ENCODE measurements at places on chromosomes 7 and 10. TPM values are rescaled to one million over a fixed set of nuclear protein-coding genes. Genes with fewer than 3 reads are reported as not detected.

The LRRC18 gene
- not detected for polyA plus RNA-seq

The AKR1C8 gene
- not detected for polyA plus RNA-seq

The FGFR2 gene
- not detected for polyA plus RNA-seq

The NEUROD6 gene
- not detected for polyA plus RNA-seq

DNA sequence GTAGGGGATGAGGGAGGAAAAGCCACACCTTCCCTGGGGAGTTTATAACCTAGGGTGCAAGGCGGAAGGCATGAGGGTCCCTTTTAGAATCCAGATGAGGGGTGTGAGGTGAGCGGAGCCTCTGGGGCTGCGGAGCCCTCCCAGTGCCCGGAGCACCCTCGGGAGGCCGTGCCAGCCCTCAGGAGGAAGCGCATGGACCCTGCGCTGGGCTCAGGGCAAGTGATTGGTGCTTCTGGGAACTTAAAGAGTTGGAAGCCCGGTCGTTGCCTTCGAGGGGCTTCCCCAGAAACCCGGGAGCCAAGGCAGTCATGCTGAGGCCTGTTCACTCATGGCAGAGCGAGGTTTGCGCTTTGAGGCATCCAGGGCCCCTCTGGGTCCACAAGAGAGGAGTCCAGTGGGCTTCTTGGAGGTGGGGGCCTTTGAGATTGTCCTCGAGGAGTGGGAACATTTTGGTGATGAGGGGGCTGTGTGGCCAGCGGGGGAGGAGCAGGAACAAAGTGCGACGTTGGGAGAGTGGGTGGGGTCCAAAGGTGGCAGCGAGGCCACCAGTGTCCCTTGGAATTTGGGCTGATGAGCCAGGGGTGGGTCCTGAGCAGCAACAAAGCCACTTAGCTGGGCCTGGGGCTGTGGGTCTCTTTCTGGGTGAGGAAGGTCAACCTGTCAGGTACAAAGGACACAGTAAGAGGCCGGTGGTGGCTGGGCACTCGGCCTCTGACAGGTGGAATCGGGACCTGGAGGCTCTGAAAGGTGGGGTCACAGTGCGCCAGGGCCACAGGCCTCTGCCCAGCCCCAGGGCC is 79.9 kb downstream of the MKI67 start:
- peaks cover 84% of the 10 kb centered on the region for H3K4me1 ChIP-seq
- DNase-seq, result no peak
- peaks cover 46% of the 10 kb centered on the region for H3K27me3 ChIP-seq
- H3K27ac ChIP-seq, result peak overlapping the region; percentile 99
- H3K4me3 ChIP-seq, result peak overlapping the region; percentile 42
- peaks cover 11% of the 10 kb centered on the region for H3K36me3 ChIP-seq

DNA sequence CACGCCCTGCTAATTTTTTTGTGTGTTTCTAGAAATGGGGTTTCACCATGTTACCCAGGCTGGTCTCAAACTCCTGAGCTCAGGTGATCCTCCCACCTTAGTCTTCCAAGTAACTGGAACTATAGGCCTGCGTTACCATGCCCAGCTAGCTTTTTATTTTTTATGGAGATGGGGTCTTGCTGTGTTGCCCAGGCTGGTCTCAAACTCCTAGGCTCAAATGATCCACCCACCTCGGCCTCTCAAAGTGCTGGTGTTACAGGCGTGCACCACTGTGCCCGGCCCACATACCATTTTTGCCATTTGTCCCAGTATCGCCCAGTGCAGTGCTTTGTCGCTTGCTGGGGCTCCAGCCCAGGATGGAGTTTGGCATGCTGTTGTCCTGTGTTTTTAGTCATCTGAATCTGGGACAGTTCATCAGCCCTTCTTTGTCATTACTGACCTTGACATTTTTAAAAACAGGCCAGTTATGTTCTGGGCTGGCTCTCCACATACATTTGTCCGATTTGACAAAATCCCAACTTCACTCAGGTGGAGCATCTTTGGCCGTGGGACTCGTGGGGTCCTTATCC is 16.7 kb downstream of the FOXK1 start:
- H3K27me3 ChIP-seq, result no peaks in the 10 kb centered on the region
- H3K4me3 ChIP-seq, result no peak overlapping the region
- H3K27ac ChIP-seq, result no peak overlapping the region
- peaks cover 41% of the 10 kb centered on the region for H3K4me1 ChIP-seq

DNA sequence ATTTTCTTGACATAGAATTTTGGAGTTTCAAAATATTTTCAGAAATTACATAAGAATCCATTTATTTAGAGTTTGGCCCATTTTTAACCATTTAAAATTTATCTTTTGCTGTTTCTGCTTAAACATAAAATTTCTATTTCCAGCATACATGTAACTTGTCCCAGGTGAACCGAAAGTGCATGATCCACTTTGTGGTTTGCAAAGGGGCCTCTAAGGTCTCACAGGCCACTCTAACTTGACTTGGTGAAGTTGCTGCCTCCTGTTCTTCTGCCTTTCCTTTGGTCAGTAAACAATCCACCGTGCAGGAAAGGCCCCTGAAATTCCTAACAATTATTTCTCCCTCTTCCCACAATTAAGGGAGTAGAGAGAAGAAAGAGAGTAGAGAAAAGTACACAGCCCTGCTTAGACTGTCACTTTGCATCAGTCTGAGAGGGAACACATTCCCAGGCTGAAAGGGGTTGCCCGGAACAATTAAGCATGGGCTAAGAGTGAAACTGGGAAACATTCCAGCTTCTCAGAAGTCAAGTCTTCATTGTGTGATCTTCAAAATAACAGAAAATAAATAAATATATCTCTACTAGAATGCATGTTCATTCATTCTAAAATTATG is 79.5 kb upstream of the SEMA3A start:
- peaks cover 1% of the 10 kb centered on the region for H3K27me3 ChIP-seq
- no peak overlapping the region for H3K27ac ChIP-seq
- no peaks in the 10 kb centered on the region for H3K36me3 ChIP-seq
- no peak overlapping the region for H3K4me3 ChIP-seq
- DNase-seq, result no peak
- no peaks in the 10 kb centered on the region for H3K4me1 ChIP-seq

GRCh38 chr7:147519062-147519461 is 1071.5 kb upstream of the C7orf33 start:
- H3K27ac ChIP-seq, result no peak overlapping the region
- H3K4me3 ChIP-seq, result no peak overlapping the region
- H3K27me3 ChIP-seq, result no peaks in the 10 kb centered on the region
- no peaks in the 10 kb centered on the region for H3K4me1 ChIP-seq
- no peak for DNase-seq

- no peak overlapping the region for H3K27ac ChIP-seq
- DNase-seq, result no peak
- no peak overlapping the region for H3K4me3 ChIP-seq
- H3K36me3 ChIP-seq, result no peaks in the 10 kb centered on the region
- no peaks in the 10 kb centered on the region for H3K27me3 ChIP-seq
- H3K4me1 ChIP-seq, result no peaks in the 10 kb centered on the region
Measured at GRCh38 chr10:82318534-82318933, 443.5 kb downstream of the NRG3 start.

GRCh38 chr7:48042216-48042615 is 6.9 kb downstream of the C7orf57 start:
- peaks cover 28% of the 10 kb centered on the region for H3K4me1 ChIP-seq
- DNase-seq, result no peak

DNA sequence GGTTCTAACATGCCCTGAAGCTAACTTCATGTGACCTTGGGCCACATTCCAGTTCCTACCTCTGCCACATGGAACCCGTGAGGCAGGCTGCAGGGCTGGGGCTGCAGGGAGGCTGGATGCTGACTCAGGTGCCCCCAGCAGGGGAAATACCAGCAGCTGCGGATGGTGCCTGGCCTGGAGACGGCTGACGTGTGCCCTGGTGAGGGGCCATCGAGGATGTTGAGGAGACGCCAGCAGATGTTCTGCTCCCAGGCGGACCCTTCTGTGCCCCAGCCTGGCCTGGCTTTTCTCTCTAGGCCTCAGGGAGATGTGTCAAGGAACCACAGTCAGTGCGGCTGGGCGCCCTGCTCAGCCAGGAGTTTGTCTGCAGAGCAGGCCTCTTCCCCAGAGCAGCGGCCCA is 8.8 kb downstream of the BAG3 start:
- H3K27me3 ChIP-seq, result no peaks in the 10 kb centered on the region
- H3K36me3 ChIP-seq, result no peaks in the 10 kb centered on the region
- no peak overlapping the region for H3K27ac ChIP-seq
- H3K4me1 ChIP-seq, result peaks cover 8% of the 10 kb centered on the region

- H3K4me3 ChIP-seq, result no peak overlapping the region
- peaks cover 13% of the 10 kb centered on the region for H3K4me1 ChIP-seq
- no peaks in the 10 kb centered on the region for H3K27me3 ChIP-seq
- no peak overlapping the region for H3K27ac ChIP-seq
- no peak for DNase-seq
- peaks cover 36% of the 10 kb centered on the region for H3K36me3 ChIP-seq
Measured at GRCh38 chr7:5343884-5344283, 61.1 kb downstream of the SLC29A4 start.

GRCh38 chr7:5223646-5224340 is 33.8 kb downstream of the WIPI2 start:
- no peaks in the 10 kb centered on the region for H3K4me1 ChIP-seq
- DNase-seq, result no peak
- H3K27me3 ChIP-seq, result peaks cover 4% of the 10 kb centered on the region
- H3K4me3 ChIP-seq, result no peak overlapping the region
- peaks cover 36% of the 10 kb centered on the region for H3K36me3 ChIP-seq

GRCh38 chr10:90319188-90319914 is 538.5 kb downstream of the HTR7 start:
- no peak overlapping the region for H3K27ac ChIP-seq
- no peaks in the 10 kb centered on the region for H3K27me3 ChIP-seq
- H3K36me3 ChIP-seq, result no peaks in the 10 kb centered on the region
- no peak for DNase-seq
- no peak overlapping the region for H3K4me3 ChIP-seq

All from immature natural killer cell (primary cell).